ENCODE measurements at places on chromosomes 11 and 22.

DNA sequence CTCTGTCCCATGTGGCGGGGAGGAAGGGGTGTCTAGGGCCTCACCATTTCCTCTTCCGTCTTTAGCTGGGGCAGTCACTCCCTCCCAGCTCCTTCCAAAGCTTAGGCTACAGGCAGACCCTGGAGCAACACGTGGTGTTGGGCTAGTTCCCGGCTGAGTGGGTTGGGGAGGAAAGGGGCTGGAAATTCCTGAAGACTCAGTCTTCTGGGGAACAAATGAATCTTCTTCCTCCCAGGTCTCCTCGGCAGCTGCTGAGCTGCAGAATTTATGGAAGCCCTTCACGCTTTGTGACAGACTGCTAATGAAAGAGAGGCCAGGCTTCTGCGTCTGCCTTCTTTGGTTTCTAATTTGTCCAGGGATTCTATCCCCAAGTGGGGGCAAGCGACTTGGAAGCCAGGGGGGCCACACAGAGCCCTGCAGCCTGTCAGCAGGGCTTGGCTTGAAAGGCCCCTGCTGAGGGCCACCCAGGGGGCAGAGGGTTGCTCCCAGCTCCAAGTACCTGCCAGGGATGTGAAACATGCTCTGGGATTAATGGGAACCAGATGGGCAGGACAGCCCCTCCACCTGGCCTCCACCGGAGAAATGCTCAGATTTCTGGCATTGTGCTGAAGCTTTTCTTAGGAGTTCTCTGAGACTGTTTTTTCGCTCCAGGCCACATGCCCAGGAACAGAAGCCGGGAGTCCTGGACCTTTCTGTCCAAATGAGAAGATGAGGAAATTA, 123.1 kb downstream of the PKNOX2 start:
- DNase-seq, result peak; percentile 43

DNA sequence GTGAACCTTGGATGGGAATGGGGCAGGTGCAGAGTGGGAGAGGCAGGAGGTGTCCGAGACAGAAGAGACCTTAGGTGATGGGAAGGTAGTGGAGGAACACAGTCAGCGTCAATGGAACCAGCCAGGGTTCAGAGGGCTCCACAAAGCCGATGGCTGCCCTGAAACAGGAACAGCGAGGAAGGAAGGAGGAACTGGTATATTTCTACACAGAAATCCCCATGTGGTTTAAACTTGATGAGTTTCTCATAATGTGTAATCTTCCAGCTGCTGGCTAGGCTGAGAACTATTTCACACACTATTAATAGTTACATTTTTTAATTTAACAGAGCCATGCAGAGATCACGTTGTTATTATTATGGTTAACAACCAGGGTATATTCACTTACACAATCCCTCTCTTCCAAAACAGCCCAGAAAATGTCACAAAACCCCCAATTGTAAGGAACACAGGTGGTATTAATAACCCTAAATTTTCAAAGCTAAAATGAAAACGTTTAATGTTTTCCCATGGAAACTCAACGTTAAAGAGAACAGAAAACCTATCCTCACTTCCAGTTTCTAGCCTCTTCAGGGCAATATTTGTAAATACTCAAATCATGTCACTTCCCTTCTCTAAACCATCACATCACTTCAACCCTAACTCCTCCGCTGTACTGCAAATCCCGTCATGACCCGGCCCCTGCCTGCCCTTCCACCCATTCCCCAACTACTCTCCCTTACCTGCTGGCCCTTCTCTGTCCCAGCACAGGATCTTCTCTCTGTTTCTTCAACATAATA, 74.5 kb upstream of the ARFGAP3 start:
- DNase-seq, result peak; percentile 40

DNA sequence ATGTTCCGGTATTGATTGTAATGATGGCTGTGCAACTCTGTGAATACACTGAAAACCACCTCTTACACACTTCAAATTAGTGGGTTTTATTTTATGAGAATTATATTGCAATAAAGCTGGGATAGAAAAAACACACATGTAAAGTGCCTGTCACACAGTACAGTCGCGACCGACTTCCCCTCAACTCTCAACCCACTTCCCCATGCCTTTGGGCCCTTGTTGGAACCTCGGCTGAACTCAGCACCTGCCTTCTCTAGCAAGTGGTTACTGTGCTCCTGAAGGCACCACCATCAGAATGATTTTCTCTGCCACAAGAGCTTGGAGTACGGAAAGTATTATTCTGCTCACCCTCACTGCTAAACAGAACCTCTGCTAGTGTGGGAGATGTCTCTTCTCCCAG, 13.5 kb downstream of the KCNJ1 start:
- no peak for DNase-seq

GRCh38 chr22:31244046-31244942, 32.2 kb downstream of the LIMK2 start:
- peak; percentile 85 for DNase-seq

All from fibroblast of the aortic adventitia (primary cell).